ENCODE measurements at places on chromosomes 7 and 10. TPM values are rescaled to one million over a fixed set of nuclear protein-coding genes. Genes with fewer than 3 reads are reported as not detected.

CYP26A1 gene
- total RNA-seq: 3.0 TPM

ZFYVE27 gene
- 19.6 TPM for total RNA-seq

CAV2 gene
- 178 TPM for total RNA-seq

HOXA3 gene
- 6.4 TPM for total RNA-seq

SLC13A4 gene
- total RNA-seq: not detected

WDR86 gene
- 0.15 TPM for total RNA-seq
